ENCODE measurements at places on chromosomes 3 and 15.

DNA sequence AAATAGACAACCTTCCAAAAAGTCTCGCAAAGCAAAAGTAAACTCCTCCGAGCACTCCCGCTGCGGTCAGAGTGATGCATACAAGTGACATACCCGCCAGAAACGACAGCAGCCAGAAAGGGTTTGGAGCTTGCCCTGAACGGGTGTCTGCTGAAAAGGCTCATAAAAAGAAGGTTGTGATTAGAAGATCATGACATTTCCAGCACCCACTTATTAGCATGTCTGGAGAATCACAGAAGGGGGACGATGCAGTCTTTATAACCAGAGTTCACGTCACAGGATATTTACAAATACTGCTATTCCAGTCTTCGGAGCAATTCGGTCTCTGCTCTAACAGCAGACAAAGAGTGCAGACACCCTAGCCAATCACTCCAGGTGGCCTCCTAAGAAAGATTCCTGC is 59.1 kb upstream of the FRMD4B start:
- DNase-seq, result no peak

DNA sequence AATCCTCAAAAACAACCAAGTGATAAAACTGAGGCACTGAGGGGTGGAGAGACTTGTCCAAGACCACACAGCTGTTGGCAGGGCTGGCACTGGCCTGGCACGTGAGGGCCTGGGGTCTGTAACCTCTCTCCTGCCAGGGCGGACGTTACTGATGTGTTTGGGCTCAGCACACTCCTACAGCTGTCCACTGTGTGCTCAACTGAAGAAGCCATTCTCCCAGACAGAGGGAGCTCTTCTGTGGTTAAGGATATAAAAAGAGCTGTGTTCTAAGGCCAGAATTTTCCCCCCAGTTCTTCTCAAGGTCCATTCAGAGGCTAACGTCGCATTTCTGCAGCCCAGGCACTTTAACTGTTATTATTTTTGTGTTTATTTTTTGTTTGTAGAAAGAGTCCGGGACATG is 429.0 kb upstream of the ATP11B start:
- no peak for DNase-seq

DNA sequence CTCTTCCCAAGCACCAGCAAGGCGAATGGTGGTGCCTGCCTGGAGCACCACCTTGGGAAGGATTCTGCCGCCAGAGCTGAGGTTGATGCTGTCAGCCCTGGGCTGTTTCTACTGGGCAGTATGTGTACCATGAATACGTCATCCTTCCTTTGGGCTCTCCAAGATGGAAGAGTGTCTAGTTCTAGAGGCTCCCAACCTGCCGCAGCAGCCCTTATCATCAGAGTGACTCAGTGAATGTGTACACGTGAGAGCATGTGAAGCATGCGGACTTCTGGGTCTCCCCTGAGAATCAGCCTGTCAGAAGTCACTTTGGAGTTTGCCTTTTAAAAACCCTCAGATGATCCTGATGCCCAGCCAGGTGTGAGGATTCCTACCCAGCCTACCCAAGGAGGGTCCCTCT is 20.9 kb downstream of the PLA2G4D start:
- DNase-seq, result no peak

DNA sequence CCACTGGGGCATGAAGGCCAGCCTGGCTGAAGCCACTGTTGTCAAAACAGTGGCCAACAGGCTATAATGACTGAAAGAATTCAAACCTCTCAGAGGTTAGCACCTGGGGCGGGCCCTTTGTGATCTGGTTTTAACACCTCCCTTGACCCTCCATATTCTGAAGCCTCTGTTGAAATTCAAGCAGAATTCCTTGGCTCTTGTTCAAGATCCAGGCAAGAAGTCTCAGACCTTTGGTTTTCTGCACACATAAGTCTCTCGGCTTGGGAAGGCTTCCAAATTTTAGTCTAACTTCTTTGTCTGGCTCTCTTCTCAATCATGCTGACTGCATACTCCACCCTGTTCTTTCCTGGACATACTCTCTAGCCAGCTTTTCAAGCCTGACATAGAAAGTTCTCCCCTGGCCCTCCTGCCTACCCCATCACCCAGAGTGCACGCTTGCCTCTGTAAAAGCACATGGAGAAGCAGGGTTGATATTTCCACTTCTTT is 144.5 kb downstream of the PDZRN3 start:
- DNase-seq, result no peak

- no peak for DNase-seq
These were observed 37.0 kb downstream of the PPARG start for GRCh38 chr3:12325586-12326515.

- DNase-seq, result no peak
These were observed 59.7 kb upstream of the GK5 start for GRCh38 chr3:142285083-142285517.

GRCh38 chr15:66730168-66731021 is 28.4 kb downstream of the SMAD6 start:
- no peak for DNase-seq

- DNase-seq, result no peak
These were observed 1.0 kb downstream of the ACAN start for GRCh38 chr15:88804257-88804656.

GRCh38 chr3:112745567-112746248 is 101.0 kb downstream of the CD200R1L start:
- no peak for DNase-seq

DNA sequence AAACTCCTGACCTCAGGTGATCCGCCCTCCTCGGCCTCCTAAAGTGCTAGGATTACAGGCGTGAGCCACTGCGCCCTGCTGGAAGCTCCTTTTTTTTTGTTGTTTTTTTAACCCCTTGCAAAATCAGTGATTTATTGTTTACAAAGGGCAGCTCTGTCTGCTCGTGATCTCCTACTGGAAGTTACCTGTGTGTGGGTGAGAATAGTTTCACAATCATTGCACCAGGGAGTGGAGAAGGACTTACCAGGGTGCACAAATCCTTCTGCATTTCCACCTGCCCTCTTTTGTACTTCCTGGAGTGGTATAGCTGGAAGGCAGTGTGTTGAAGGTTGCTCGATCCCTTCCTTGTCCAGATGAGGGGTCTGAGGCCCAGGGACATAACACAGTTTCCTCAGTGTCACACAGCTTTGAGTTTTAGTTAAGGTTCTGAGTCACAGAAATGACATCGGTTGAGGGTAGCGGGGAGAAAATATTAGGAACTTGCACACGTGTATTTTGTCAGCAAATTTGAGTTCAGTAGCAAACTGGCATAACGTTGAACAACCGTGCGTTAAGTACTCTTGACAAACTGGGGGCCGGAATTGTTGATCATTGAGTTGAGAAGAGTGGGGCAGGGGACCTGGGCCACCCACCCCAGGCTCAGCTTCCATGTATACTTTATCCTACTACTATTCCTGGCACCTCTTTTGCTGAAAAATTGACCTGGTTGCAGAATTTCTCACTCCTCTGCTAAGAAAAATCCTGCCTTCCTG is 11.3 kb upstream of the TRAK1 start:
- no peak for DNase-seq

DNA sequence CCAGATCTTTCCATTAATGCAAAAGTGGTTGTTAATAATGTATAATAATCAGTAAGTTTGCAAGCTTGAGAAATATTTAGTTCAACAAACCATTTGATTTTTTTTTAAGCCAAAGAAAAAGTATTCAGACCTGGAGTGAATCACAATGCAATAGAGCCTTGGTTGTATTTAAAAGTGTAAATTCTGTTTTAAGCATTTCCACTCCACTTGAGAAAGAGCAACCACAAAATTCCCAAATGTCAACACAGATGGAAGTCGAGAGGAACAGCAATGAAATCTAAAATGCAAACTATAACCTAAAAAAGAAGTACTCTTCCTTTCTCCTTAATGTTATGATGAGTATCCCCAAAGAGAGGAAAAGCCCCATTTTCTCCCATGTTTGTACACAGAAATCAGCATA is 20.2 kb downstream of the GBE1 start:
- DNase-seq, result no peak

DNA sequence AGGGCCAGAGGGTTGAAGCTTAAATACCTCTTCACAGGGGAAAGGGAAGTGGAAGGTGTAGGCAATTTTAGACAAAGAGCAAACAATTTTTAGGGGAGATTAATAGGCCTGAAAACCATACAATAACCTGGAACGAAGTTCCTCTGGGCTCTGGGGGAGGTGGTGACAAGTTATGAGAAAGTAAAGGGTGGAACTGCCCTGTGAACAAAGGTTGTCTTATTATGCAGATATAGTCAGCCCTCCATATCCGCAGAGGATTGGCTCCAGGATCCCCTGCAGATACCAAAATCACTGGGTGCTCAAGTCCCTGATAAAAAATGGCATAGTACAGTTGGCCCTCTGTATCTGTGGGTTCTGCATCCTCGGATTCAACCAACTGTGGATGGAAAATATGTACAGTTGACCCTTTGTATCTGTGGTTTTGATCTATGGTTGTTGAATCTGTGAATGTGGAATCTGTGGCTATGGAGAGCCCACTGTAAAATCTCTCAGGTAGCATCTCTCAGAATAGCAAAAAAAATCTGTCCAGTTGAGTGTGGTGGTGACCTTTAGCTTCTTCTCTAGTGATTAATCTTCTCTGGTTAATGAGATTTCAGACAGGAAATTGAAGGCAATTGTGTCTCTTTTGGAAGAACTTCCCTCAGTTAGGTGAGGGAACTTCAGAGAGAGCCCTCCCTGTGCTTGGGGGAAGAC is 40.2 kb downstream of the CLEC3B start:
- no peak for DNase-seq

- no peak for DNase-seq
These were observed 312.1 kb downstream of the SLC9A9 start for GRCh38 chr3:143535994-143536784.

GRCh38 chr15:59276225-59277178 is 69.9 kb downstream of the LDHAL6B start:
- no peak for DNase-seq

- no peak for DNase-seq
These were observed 56.3 kb downstream of the BLM start for GRCh38 chr15:90773485-90773884.

- no peak for DNase-seq
These were observed 785.6 kb downstream of the NTRK3 start for GRCh38 chr15:87470923-87471322.

DNA sequence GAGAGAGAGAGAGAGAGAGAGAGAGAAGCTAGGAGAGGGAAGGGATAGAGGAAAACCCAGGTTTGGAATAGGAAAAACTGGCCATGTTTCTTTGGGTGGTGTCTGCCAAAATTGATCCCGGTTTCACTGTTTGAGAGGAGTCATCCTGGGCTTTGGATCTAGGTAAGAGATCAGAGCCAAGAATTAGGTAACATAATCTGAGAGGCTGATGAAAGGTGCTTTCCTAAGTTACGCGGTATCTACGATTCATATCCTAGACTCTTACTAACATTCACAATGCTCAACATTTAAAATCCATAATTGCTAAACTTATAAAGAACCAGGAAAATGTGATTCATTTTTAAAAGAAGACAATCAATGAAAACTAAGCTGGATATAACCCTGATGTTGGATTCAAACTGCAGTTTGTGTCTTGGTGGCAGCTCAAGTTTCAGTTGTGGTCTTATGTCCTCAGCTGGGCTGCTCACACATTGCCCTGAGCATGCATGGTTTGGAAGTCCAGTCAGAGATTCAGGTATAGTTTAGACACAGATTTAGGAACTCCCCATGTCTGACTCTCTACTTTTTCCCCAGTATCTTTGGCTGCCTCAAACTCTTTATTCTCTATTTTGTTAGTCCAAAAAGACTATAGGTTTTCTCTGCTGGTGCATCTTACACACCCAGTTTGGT is 42.5 kb upstream of the FMN1 start:
- no peak for DNase-seq

DNA sequence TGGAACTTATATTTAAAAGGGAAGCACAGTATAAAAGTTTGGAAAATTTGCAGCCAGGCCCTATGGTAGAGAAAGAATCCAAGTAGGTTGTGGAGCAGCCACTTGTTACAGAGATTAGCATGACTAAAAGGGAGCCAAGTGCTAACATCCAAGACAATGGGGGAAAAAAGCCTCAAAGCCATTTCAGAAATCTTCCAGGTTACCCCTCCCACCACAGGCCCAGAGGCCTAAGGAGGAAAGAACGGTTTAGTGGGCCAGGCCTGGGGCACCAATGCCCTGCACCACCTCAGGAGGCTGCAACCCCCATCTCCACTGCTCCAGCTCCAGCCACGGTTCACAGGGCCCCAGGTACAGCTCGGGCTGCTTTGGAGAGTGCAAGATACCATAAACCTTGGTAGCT is 69.9 kb downstream of the IGF2BP2 start:
- no peak for DNase-seq

Measured in stimulated activated CD8-positive, alpha-beta memory T cell treated with anti-CD3 and anti-CD28 coated beads, Interleukin-15, amount 100 ng/mL, for 4 hours (primary cell).